ENCODE measurements at places on chromosomes 1 and 21. TPM values are rescaled to one million over a fixed set of nuclear protein-coding genes. Genes with fewer than 3 reads are reported as not detected.
A peak's percentile ranks its signal among the peaks of the same experiment; 100 is the strongest.

Gene CYP4B1
- not detected for polyA plus RNA-seq

GRCh38 chr1:178645808-178646200, 79.2 kb upstream of the RALGPS2 start:
- DNase-seq = no peak

DNA sequence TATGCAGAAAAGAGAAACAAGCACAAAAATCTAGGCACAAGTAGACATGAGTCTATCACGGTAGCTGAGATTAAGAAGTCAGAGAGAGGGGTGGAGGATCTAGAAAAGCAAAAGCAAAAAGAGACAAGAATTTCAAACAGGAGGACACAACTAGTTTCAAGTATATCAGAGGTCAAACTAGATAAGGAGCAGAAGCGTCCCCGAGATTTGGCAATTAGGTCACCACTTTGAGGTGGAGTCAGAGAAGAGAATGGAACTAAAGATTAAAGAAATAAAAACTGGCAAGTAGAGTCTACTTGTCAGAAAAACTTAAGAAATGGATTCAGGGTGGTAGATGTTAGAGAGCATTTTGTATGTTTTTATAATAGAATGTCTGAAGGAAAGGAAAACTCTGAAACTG, 2.3 kb downstream of the SF3B4 start:
- DNase-seq = no peak

- DNase-seq = peak; percentile 80
These were observed at the start of gene KCNQ4 for GRCh38 chr1:40783001-40783905. Gene KCNQ4 (plus strand): TSS chr1:40783787. CDS start chr1:40784094, 307 bp downstream.

- DNase-seq = no peak
These were observed 44.4 kb downstream of the SH3GLB1 start for GRCh38 chr1:86748622-86749373.

GRCh38 chr1:214249651-214250050, 31.3 kb upstream of the SMYD2 start:
- DNase-seq = no peak

DNA sequence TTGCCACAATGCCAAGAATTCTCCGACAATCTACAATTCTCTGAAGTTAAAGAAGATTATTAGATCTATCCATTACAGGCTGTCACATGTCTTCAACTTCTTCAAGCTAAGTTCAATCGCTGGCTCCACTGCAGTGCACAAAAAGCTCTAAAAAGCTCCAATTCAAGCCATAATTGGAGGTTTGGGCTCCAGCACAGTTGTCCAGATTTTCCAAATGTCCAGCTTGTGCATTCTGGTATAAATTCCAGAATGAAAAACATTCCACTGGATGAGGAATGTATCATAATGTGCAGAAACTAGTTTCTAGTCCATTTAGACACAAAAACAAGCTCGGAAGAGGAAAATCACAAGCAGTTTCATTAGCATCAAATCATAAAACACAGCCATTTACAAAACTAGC, 138.6 kb downstream of the NRIP1 start:
- DNase-seq = no peak

GRCh38 chr1:212783976-212784375, 7.6 kb downstream of the NSL1 start:
- DNase-seq = no peak

DNA sequence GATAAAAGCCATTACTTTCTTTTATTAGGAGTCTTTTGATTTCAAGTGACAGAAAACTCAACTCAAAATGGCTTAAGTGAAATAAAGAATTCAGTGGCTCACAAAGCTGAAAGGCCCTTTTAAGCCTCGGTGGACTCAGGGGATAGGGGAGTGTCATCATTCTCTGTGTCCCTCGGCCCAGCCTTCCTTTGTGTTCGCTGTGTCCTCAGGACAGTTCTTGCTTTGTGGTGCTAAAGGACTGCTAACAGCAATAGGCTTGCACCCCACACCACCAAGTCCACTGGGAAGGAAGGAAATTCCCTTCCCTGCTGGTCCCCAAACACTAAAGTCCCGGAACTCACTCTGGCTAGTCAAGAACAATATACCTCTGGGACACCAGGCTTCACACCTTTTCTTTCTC, 129.2 kb downstream of the NTPCR start:
- DNase-seq = no peak

DNA sequence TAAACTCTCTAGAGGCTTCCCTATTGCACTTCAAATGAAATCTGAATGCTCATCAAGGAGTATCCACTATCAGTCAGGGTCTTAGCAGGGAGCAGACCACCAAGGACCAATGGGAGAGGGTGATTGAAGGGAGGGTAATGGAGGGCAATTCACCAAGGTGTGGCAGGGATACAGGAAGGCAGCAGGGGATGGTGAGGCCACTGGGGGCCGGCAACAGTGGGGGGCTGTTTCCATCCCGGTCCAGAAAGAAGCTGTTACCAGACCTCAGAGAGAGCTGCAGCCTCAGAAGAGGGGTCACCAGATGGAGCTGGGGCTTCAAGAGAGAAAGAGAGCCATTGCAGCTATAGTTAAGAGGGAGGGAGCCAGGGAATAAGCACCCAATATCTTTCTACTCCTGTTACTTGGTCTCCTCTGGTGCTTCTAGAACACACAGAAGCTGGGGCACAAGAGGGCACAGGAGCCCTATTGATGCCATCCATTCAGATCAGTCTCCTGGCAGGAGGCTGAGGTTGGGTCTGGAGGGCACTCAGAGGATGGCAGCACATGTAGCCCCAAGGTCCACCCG, 417.6 kb downstream of the PTPRU start:
- DNase-seq = no peak

Gene OR2M3
- not detected for polyA plus RNA-seq

Gene BGLAP
- 0.96 TPM for polyA plus RNA-seq

- DNase-seq = no peak
These were observed 365.3 kb downstream of the HHIPL2 start for GRCh38 chr1:222182641-222183040.

Gene ACOT11
- polyA plus RNA-seq = 7.2 TPM

DNA sequence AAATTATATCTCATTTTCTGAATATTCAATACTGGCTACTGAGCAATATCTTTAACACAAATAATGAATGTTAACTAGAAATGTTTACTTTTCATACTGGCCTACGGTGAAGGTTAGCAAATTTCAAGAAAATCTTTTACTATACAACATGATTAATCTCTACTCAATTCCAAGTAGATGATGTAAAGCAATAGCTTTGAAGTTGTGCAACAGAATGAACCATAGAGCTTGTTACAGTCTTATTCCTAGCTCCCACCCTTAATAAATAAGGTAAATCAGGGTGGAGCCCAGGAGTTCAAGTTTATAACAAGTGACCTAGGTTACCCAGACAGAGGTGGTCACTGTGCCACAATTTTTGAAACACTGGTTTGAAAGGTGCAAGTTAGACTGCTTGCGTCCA, 1678.1 kb downstream of the KCNT2 start:
- DNase-seq = no peak

- peak; percentile 41 for DNase-seq
These were observed 1.1 kb upstream of the TNFRSF18 start for GRCh38 chr1:1207571-1207892.

Gene CASQ1
- polyA plus RNA-seq = 0.18 TPM

Gene ARHGAP30
- polyA plus RNA-seq = not detected

DNA sequence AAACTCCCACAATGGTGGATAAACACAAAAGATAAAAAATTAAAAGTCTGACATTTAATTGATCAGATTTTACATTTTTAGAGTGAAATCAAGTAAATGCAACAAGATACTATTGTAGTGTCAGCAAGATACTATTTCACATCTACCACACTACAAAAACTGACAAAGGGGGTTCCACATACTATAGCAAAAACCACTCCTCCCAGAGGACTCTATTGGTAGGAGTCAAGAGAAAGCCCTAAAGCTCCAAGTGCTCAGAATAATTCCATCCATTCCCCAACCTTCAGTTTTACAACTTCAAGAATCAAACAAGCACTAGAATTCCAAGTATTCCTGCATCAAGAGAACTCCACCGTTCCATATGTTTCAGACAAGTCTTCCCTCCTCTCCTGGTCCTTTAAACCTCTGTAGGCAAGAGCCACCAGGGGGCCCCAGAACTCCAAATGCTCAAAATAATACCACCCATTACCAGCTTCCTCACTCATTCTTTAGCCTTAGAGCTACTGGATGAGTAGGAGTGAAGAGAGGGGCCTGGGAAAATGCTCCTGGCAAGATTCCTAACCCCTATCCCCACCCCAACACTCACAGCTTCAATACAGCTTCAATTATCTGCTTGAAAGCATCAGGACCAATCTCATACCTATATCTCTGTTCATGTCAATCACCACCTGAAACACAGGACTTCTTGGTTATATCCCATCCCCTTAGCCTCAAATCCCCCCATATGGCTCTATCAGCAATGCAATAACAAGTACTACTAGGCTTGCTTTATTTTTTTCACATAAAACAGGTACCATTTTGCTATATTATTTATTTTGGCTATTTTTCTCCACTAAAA, 9.9 kb downstream of the TOR1AIP2 start:
- peak; percentile 63 for DNase-seq

- no peak for DNase-seq
These were observed 503.9 kb upstream of the USP24 start for GRCh38 chr1:55718758-55719671.

Gene CYYR1
- not detected for polyA plus RNA-seq

Gene HCRTR1
- polyA plus RNA-seq = not detected

Gene IL12RB2
- not detected for polyA plus RNA-seq

Gene PLXNA2
- polyA plus RNA-seq = 7.3 TPM

DNA sequence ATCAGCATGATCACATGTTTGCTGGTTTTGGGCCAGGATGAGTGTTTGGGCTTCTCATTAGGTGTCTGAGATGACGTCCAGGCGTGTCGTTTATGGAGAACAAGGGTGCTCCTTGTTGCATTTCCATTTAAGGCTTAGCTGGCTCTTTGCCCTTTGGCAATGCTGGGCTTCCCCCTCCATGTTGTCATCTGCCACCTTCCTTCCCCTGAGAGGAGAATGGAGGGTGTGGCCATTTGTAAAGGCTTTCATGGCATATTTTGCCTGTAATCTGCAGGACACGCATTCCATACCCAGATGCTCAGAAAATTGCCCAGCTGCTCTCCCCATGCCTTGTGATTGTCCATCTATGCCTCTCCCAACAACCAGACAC, 27.7 kb downstream of the PKP1 start:
- no peak for DNase-seq

GRCh38 chr21:34998176-34998575, 50.9 kb downstream of the RUNX1 start:
- DNase-seq = no peak

DNA sequence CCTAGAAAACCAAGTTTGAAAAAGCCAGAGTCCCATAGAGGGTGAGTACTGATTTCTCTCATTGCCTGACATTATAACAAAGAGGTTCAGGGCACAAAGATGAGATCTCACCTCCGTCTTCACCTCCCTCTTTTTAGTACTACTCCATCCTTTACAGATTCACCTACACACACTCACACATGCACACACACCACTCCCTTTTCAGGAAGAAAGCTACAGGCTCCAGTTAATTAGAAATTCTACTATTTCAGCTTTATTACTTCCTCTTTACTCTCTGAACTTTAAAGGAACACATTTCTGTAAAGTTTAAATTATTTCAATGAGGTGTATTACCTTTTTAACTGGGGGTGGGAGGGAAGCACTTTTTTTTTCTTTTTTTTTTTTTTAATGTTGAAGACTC, 59.6 kb upstream of the PRDX6 start:
- no peak for DNase-seq

- no peak for DNase-seq
These were observed 97.7 kb upstream of the SLC25A33 start for GRCh38 chr1:9441451-9442133.

Gene LAD1
- polyA plus RNA-seq = not detected

Gene MAP10
- polyA plus RNA-seq = 0.45 TPM

GRCh38 chr21:43970551-43970950, 41.6 kb upstream of the TRAPPC10 start:
- DNase-seq = no peak

- no peak for DNase-seq
These were observed 9.3 kb upstream of the PHGDH start for GRCh38 chr1:119702384-119702783.

Gene ENAH
- 72.0 TPM for polyA plus RNA-seq

- no peak for DNase-seq
These were observed 59.7 kb downstream of the KANK4 start for GRCh38 chr1:62259551-62259950.

Gene C1orf210
- not detected for polyA plus RNA-seq

GRCh38 chr21:44960141-44961092, 20.6 kb downstream of the SLX9 start:
- no peak for DNase-seq

DNA sequence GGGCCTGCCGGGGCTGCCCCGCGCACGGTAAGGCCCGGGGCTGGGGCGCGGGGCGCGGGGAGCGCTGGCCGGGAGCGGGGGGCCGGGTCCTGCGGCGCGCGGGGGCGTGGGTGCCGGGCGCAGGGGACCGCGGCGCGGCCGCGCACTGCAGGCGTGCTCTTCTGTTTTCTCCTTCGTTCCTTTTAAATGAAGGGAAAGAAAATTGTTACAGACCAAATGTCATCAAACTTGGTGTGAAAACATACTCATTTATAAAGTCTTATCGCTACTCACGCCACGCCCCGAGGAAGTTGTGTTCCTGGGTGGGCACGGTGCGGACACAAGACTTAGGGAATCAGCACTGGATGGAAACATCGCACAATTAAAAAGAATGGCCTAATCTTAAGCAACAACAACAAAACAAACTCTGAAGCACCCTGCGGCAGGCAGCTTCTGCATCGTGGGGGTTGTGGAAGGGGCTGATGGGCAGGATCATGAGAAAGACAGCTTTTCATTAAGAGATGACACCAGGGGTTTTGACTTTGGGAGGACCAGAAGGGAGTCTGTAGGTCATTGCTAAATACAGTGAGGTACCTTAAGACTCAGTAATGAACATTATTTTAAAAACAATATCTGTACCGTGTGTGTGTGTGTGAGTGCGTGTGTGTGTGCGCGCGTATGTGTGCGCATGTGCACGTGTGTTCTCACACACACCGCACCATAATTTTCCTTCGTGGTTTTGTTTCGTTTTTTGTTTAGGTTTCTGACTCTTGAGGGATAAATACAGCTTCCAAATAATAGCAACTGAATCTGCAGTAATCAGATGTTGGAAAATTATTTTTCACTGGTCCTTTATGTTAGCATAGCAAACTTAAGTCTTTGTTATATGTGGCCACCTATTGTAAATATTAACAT, 548 bp downstream of the B3GALT5 start:
- DNase-seq = peak; percentile 45

Gene CLCA1
- polyA plus RNA-seq = not detected

Gene CBR3
- polyA plus RNA-seq = 6.7 TPM

All from SK-N-SH (cell line).